ENCODE measurements at places on chromosomes 5 and 9.

GRCh38 chr9:96566498-96567202, 53.0 kb downstream of the CDC14B start:
- DNase-seq = peak; percentile 77

DNA sequence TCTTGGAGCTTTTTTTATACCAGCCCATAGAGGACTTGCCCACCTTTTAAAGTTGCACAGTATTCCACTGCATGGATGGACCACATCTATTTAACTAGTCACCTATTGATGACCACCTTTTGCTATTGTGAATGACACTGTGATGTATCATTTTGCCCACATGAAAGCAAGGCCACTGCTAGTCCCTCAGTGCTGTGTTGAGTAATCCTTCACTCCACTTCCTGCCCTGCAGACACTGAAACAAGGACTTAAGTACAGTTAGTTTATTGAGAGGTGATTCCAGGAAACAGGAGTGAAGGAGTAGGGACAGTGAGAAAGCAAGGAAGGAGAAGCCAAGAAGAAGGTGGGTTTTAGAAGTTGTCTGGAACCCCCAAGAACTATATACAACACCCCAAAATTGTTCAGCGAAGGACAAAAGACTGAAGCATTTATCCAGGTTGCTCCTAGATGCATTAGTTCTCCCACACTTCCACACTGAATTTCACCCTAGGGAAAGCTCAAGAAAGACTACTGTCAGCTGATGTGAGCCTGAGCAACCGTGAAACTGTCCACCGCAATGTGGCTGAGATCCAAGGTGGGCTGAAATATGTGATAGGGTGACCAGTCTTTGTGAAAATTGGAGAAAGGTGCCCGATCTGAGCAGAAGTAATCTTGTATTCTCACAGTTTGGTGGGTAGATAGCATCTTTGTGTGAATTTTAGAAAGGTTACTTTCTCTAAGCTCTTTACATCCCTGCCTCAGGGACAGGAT, 45.2 kb upstream of the ANKRD31 start:
- no peak for DNase-seq

GRCh38 chr9:120477534-120478001, 102.4 kb downstream of the CDK5RAP2 start:
- DNase-seq = peak; percentile 79

DNA sequence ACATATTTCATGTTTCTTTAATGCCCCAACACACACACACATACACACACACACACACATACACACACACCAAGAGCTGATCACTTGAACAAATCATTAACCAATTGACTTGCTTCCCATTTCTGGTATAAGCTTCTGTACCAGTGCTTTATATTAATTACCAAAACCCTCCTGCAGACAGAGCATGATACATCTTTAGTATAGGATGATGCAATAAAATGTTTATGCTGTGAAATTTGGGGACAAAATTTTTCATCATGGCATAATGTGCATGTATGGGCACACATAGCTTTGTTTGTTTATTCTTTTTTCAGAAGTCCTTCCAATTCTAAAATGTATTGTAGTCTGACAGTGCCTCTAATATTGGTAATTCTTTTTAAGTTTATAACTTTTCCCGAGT, 34.5 kb downstream of the SLC1A3 start:
- DNase-seq = no peak

DNA sequence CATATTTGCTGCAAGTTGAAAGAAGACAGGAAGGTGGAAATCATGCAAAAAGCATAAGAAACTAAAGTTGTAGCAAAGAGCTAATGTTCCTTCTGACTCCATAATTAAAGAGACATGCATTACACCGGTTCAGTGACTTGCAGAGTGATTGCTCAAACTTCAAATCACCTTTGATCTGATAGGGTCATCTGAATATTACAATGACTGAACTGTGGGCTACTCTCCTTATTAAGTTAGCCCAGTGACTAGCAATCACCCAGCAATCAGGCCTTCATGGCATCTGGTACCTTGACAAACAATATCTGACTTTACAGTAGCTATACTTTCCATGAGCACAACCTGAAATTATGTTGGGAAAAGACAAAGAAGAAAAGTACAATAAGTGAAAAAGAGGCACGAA, 84.9 kb downstream of the NREP start:
- DNase-seq = no peak
